ENCODE measurements at places on chromosomes 2 and 18.

DNA sequence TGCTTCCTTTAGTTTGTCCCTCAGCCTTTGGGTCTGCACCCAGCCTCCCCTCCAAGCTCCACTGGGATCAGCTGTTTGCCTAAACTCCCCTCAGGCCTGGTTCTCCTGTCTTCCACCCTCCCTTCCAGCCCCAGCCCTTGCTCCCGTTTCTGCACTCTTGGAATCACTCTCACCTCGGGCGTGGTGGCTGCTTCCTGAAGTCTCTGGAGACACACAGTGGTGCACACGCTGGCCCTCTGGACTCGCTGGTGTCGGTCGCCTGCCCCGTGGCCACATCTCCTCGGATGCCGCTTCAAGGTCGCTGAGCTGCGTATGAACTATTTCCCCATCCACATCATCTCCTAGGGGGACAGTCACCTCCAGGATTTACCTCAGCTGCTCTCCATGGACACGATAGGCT lies 46.3 kb downstream of the PSMG2 start:
- DNase-seq: no peak

GRCh38 chr2:72144274-72144631 lies 3.4 kb downstream of the CYP26B1 start:
- DNase-seq: no peak

- no peak for DNase-seq
These were observed 555.5 kb upstream of the TNP1 start for GRCh38 chr2:217415316-217415715.

DNA sequence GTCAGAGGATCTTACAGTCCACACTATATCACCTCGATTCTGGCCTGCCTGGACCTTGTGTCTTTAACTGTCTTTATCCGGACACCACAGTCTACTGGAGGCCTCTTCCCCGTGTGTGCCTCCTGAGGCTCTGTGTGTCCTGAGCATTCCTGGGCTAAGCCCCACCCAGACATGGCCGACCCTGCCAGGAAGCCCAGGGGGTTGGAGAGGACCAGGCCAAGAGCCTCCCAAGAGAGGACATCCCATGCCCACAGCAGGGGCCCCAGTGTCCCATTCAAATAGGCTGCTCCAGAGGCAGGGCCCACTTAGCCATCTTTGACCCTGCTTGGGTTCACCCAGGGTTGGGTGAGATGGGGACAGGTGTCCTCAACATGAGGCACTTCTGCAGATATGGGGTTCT lies 84.7 kb upstream of the OTOS start:
- DNase-seq: no peak

- DNase-seq: no peak
These were observed 265.6 kb downstream of the TMX3 start for GRCh38 chr18:68449292-68449691.

GRCh38 chr18:22168360-22168921 lies 948 bp upstream of the GATA6 start:
- no peak for DNase-seq

DNA sequence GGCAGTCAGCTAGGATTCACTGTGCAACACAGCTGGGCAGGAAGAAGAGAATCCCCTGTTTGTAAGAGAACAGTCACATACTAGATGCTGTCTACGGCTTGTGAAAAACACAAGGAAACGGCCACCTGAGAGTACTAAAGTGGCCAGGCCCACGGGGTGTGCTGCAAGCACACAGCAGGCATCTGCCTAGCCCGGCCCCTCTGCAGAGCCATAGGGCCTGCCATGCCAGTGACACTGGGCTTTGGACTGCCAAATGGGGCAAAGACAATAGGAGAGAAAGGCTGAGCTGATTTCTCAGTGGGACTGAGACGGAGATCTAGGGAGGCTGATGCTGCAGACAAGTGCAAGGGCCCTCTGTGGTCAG lies 10.3 kb downstream of the TUBB6 start:
- no peak for DNase-seq

GRCh38 chr2:53632714-53633113 lies 134.9 kb upstream of the CHAC2 start:
- no peak for DNase-seq

DNA sequence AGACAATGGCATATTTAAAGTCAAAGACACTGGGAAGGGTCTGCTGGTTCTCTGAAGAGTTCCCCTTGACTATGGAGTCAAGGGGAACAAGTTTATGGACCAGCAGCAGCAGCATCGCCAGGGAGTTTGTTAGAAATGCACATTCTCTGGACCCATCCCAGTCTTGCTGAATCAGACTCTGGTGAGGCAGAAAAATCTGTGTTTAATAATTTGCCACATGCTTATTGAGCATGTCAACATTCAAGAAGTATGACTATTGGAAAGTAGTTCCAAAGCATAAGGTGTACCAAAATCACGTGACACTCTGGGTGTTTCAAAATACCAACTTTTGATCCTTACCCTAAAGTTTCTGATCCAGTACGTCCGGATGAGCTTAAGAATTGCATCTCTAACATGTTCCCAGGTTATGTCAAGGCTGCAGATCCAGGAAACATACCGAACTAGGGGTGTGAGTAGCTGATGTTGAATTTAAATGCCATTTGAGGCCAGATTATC lies 853.8 kb downstream of the TMEM182 start:
- no peak for DNase-seq

- no peak for DNase-seq
These were observed 57.0 kb downstream of the KIF1A start for GRCh38 chr2:240762971-240763370.

DNA sequence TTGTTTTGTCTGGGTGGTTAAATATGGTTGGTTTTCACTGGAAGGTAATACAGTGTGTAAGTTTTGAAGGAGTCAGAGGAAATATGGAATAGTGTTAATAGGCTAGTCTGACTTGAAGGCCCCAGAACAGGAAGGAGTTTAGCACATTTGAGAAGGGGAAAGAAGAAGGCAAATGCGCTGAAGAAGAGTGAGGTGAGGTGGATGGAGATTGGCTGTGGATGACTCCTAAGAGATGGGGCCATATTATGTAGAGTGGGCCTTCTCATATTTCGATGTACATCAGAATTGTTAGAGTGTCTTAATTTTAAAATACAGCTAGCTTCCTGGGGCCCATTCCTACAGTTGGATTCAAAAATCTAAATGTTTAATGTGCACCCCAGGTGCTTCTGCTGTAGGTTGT lies 61.0 kb downstream of the GLS start:
- DNase-seq: no peak

- no peak for DNase-seq
These were observed 207.5 kb upstream of the EPHA4 start for GRCh38 chr2:221779614-221780067.

DNA sequence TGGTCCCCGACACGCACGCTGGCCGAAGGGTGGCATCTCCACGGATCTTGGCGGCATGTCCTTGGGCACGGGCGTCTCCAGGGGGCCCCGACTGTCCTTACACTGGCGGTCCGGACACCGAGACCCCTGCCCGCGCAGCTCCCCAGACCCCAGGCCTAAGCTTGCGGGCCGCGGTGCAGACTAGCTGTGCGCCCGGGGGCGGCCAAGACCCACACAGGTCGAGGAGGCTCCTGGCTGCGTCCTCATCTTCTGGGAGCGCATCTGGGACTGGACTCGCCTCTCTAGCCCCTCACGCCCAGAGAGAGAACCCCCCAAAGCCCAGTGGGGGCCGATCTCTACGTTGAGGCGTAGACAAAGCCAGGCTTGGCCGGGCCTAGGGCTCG lies 475 bp upstream of the TWIST2 start:
- DNase-seq: no peak

Data from stimulated activated CD4-positive, alpha-beta T cell treated with anti-CD3 and anti-CD28 coated beads, TNF-alpha, amount 100 ng/mL, for 24 hours (primary cell).